ENCODE measurements at places on chromosomes 7 and 10. TPM values are rescaled to one million over a fixed set of nuclear protein-coding genes. Genes with fewer than 3 reads are reported as not detected.

DIP2C gene
- total RNA-seq, result 68.2 TPM

FAM25A gene
- total RNA-seq, result not detected

HGF gene
- total RNA-seq, result 8.8 TPM

SORBS1 gene
- 303 TPM for total RNA-seq

MMD2 gene
- total RNA-seq, result 2.2 TPM

SP4 gene
- 84.5 TPM for total RNA-seq

EIF5AL1 gene
- total RNA-seq, result not detected
